Stimulated activated CD4-positive, alpha-beta T cell treated with anti-CD3 and anti-CD28 coated beads, Interleukin-1b, Interleukin-23, amount 100 ng/mL, for 1 hour (primary cell): ENCODE measurements at places on chromosomes 5 and 9.

GRCh38 chr5:133523013-133523658 is 89.2 kb downstream of the FSTL4 start:
- no peak for DNase-seq

DNA sequence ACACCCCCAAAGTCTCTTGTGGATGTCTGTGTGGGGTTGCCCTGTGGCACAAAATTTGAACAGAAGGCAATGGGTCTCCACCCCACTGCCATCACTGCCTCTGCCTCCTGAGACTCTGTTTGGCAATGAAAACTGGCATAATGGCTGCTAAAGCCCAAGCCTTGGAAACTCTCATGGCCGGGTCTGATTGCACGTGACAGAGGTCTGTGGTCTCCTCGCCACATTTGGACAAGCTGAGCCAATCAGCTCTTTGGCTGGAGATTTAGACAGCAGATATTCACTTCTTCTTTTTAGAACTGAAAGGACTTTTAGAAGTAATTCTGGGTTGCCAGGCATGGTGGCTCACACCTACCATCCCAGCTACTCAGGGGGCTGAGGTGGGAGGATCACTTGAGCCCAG is 5.5 kb downstream of the GGTA1 start:
- DNase-seq = no peak

GRCh38 chr5:98679963-98680362 is 93.5 kb upstream of the RGMB start:
- no peak for DNase-seq

- no peak for DNase-seq
Measured at GRCh38 chr5:139543423-139543991, 17.6 kb upstream of the UBE2D2 start.

GRCh38 chr9:92610470-92611420 is 59.2 kb downstream of the IPPK start:
- no peak for DNase-seq

GRCh38 chr5:123170816-123171215 is 81.8 kb downstream of the PRDM6 start:
- no peak for DNase-seq

DNA sequence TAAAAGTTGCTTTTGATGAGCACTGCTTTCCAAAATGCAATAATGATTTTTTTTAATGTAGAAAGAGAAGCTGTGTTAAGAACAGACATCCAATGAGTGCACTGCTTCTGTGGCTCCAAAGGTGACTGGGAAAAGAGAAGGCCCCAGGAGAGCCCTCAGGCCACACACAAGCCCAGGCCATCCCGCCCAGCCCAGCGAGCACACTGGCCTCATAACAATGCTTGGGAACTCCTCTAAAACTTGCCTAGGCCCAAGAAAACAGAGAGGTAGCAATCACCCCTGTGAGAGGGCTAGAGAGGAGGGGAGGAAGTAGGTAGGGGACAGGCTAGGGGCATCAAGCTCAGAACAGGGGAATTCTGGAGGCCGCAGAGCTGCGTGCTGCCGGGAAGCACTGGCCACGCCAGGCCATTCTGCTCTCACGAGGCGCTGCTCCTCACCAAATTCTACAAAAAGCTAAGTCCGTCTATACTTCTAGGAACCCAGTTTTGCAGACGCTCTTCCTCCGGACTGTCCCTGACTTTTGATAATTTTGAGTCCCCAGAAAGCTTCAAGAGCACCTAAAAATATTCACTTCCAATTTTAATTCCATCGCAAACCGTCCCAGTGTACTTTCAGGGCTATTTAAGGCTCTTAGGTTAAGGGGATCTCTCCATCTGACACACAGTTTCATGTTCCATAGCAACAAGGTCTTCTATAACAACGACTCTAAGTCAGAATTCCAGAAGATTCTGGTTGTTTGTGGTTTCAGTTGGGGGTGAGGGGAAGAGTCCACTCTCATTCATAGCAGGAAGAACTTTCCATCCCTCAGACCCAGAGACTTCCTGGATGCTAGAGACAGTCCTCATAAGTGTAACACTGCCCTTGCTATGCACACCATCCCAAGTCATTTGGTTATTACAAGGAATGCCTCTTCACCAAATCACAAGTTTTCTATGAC is 51.0 kb downstream of the HABP4 start:
- no peak for DNase-seq

GRCh38 chr9:93830606-93831005 is 124.5 kb downstream of the BARX1 start:
- DNase-seq = no peak

GRCh38 chr5:10374046-10375022 is 20.8 kb downstream of the MARCHF6 start:
- DNase-seq = no peak

- no peak for DNase-seq
Measured at GRCh38 chr9:112120439-112120925, 54.6 kb downstream of the SUSD1 start.

GRCh38 chr9:137278061-137278701 is 655 bp downstream of the TOR4A start:
- no peak for DNase-seq

DNA sequence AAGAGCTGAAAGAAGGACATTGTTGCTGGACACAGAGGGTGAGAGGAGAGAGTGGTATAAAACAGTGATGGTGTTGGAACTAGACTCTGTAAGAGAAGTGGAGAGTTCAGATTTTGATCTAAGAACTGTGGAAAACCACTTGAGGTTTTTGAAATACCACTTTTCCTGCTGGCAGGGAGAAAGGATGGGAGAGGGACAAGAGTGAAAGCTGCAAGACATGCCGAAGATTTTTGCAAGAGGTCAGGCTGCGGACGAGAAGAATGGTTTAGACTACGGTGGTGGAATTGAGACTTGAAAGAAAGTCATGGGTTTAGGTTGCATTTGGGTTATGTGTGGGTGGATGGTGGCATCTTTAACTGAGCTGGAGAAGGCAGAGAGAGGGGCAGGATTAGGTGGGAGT is 202.2 kb upstream of the RPS23 start:
- no peak for DNase-seq

- no peak for DNase-seq
Measured at GRCh38 chr5:27908341-27908740, 870.0 kb upstream of the CDH9 start.
